ENCODE measurements at places on chromosomes 1 and 21.

DNA sequence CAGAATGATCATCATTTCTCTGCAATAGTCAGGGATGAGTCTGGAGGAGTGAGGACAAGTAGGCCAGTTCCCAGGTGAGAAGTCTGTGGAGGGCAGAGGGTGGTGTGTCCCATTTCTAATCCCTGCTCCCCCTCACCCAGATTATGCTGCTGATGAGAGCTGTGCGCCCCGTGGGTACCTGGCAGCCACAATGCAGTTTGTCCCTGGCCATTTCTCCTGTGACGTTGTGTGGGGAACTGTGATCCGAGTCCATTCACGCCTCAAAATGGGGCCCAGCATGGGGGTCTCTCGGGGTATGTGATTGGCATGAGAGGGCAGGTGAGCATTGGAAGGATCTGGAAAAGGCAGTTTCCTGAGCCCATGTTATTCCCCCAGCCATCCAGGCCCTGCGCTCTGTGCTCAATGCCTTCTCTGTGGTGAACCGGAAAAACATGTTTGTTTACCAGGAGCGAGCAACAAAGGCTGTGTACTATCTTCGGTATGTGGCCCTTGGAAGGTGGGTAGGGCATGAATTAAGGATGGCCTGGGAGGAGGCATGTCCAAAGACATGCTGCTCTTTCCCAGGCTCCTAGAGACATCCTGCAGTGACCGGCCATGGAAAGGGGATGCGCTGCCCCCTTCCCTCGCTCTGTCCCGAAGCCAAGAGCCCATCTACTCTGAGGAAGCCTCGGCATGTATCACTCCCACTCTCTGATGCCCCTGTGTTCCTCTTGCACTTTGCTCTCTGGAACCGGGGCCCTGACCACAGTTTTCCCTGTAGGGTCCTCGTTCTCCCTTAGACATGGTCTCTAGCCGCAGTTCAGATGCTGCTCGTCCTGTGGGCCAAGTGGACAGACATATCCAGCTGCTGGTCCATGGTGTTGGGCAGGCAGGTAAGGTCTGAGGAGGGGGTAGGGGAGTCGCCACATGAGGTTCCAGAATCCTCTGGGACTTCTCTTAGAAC, 16.4 kb downstream of the HYI start:
- DNase-seq = no peak
- H3K27ac ChIP-seq = no peak overlapping the region
- H3K36me3 ChIP-seq = peaks cover 78% of the 10 kb centered on the region
- H3K4me3 ChIP-seq = no peak overlapping the region

- no peak overlapping the region for H3K4me3 ChIP-seq
- no peaks in the 10 kb centered on the region for H3K36me3 ChIP-seq
- peaks cover 13% of the 10 kb centered on the region for H3K4me1 ChIP-seq
- H3K27ac ChIP-seq = no peak overlapping the region
- H3K27me3 ChIP-seq = peaks cover 6% of the 10 kb centered on the region
- no peak for DNase-seq
Observed at GRCh38 chr1:171256940-171257606, 8.8 kb downstream of the FMO1 start.

GRCh38 chr1:229370601-229371021, 27.8 kb upstream of the CCSAP start:
- H3K27ac ChIP-seq = no peak overlapping the region
- H3K4me1 ChIP-seq = no peaks in the 10 kb centered on the region
- no peaks in the 10 kb centered on the region for H3K36me3 ChIP-seq
- no peak overlapping the region for H3K4me3 ChIP-seq
- H3K27me3 ChIP-seq = no peaks in the 10 kb centered on the region

DNA sequence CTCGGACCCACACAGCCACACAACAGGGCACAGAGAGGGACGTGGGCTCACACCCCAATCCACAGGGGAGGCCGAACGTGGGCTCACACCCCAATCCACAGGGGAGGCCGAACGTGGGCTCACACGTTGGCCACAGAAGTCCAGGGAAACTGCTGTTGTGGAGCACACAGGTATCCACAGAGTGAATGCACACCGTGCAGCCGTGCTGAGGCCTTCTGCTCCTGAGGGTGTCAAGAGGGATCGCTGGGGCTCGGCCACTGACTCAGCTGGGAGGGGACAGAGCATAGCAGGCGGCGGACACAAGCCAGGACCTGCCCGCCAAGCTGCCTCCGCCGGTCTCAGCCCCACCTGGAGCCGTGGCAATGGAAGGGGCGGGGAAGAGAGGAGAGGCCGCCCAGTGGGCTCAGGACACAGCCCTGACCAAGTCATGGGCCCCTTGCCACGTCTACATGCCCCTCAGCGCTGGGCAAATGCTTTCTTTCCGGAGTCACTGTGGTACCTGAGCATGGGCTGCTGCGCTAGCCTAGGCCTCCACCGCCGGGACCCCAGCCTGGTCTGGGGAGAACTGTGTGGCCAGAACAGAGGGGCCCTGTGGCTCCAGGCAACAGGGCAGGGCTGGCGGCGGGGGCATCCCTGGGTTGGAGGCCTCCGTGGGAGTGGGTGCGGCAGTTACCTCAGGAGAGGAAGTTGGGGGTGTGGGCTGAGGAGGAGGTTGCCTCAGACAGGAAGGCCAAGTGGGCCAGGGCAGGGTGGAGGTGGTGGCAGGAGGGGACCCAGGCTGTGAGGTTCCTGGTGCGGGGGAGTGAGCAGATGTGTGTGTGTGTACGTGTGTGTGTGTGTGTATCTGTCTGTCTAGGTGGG, 1.2 kb downstream of the SYTL1 start:
- no peaks in the 10 kb centered on the region for H3K27me3 ChIP-seq
- peaks cover 37% of the 10 kb centered on the region for H3K4me1 ChIP-seq
- no peak for DNase-seq
- no peaks in the 10 kb centered on the region for H3K36me3 ChIP-seq

GRCh38 chr1:201662646-201663045, 123.7 kb downstream of the NAV1 start:
- H3K4me3 ChIP-seq = no peak overlapping the region
- H3K27ac ChIP-seq = no peak overlapping the region
- peaks cover 4% of the 10 kb centered on the region for H3K4me1 ChIP-seq
- no peaks in the 10 kb centered on the region for H3K36me3 ChIP-seq
- DNase-seq = no peak

DNA sequence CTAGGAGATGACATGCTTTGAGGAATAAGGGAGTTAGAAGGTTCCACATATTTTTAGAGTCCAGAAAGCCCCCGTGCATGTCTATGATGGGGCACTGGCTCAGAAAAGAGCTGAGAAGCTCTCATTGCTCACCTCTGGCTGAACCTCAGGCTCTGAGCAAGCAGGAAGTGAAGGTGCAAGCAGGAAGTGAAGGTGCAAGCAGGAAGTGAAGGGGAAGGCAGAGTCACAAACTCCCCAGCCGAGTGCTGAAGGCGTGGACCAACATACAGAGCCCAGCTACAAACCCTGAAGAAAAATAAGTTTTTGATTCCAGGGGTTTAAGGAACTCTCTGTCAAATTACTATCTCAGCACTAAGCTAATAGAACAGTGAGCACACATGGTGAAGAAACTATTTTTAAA, 7.0 kb downstream of the KRTAP10-8 start:
- H3K4me1 ChIP-seq = no peaks in the 10 kb centered on the region
- H3K27ac ChIP-seq = no peak overlapping the region
- no peaks in the 10 kb centered on the region for H3K36me3 ChIP-seq

GRCh38 chr1:9455487-9456234, 83.6 kb upstream of the SLC25A33 start:
- H3K27me3 ChIP-seq = peaks cover 39% of the 10 kb centered on the region
- no peaks in the 10 kb centered on the region for H3K4me1 ChIP-seq
- peaks cover 3% of the 10 kb centered on the region for H3K36me3 ChIP-seq
- DNase-seq = peak; percentile 67

- no peak overlapping the region for H3K27ac ChIP-seq
- no peak overlapping the region for H3K4me3 ChIP-seq
- peaks cover 2% of the 10 kb centered on the region for H3K4me1 ChIP-seq
- no peaks in the 10 kb centered on the region for H3K27me3 ChIP-seq
- no peaks in the 10 kb centered on the region for H3K36me3 ChIP-seq
- DNase-seq = peak; percentile 54
Observed at GRCh38 chr1:179586107-179586823, 5.4 kb upstream of the TDRD5 start.

DNA sequence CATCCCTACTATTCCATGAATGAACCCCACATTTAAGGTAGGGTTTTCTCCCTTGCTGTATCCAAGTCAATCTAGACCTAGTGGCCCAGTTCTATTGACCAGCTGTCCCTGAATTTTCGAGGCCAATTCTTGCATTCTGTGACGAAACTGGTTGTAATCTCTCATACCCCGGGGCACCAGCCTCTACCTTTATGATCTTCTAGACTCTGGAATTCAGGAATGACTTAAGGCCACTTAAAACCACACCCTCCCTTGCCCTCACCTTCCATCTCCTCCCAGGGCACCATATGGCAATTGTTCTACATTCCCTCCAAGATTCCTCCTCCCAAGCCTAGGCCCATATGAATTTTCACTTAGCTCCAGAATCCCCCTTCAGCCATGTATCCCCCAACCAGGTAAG, 48.9 kb downstream of the RHOU start:
- no peaks in the 10 kb centered on the region for H3K36me3 ChIP-seq
- H3K4me1 ChIP-seq = no peaks in the 10 kb centered on the region
- H3K4me3 ChIP-seq = no peak overlapping the region
- H3K27me3 ChIP-seq = no peaks in the 10 kb centered on the region
- DNase-seq = no peak
- no peak overlapping the region for H3K27ac ChIP-seq

GRCh38 chr1:43527111-43527878, 3.4 kb upstream of the PTPRF start:
- no peak overlapping the region for H3K27ac ChIP-seq
- H3K27me3 ChIP-seq = no peaks in the 10 kb centered on the region
- H3K4me1 ChIP-seq = peaks cover 6% of the 10 kb centered on the region
- H3K4me3 ChIP-seq = no peak overlapping the region

- H3K4me1 ChIP-seq = no peaks in the 10 kb centered on the region
- no peak overlapping the region for H3K4me3 ChIP-seq
- no peak overlapping the region for H3K27ac ChIP-seq
- H3K27me3 ChIP-seq = no peaks in the 10 kb centered on the region
Observed at GRCh38 chr1:17875882-17876280, 120.7 kb downstream of the ACTL8 start.

- no peaks in the 10 kb centered on the region for H3K4me1 ChIP-seq
- no peak for DNase-seq
- no peaks in the 10 kb centered on the region for H3K27me3 ChIP-seq
Observed at GRCh38 chr1:119097380-119097779, 43.1 kb downstream of the WARS2 start.

DNA sequence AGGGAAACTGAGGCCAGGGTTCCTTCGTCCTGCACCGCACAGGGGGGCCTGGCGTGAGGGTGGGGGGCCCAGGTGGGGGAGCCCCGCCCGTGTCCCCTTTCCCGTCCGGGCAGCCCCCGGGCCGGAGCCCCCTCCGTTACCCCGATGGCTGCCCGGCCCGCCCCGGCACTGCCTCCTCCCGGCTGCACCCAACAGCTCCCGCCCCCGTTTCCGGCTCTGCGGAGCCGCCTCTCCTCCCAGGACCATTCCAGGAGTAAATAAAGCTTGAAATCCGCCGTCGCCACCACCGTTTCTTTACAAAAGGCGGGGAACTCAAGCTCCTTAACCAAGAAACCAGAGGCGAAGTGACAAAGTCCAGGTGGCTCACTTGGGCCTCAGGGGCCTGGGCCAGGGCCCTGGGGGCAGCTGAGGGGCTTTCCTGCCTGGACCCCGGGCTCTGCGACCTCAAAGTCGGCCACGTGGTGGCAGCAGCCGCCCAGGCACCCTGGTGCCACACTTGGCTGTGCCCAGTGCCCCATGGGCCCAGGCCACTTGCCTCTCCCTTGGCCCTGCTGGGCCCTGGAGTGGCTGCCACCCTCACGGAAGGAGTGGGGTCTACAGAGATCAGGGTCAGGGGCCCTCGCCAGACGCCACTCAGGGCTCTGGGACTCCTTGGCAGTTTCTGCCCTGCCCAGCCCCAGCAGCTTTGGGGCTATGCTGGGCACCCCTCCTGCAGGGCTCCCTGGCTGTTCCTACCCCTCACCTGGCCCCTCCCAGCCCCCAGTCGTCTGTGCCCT, 514 bp upstream of the FAAP20 start:
- peak overlapping the region; percentile 67 for H3K27ac ChIP-seq
- no peaks in the 10 kb centered on the region for H3K27me3 ChIP-seq
- peaks cover 21% of the 10 kb centered on the region for H3K4me1 ChIP-seq
- H3K4me3 ChIP-seq = peak overlapping the region; percentile 78
- peak; percentile 78 for DNase-seq

- no peak overlapping the region for H3K27ac ChIP-seq
- no peaks in the 10 kb centered on the region for H3K36me3 ChIP-seq
- H3K4me1 ChIP-seq = peaks cover 2% of the 10 kb centered on the region
- H3K4me3 ChIP-seq = no peak overlapping the region
- H3K27me3 ChIP-seq = no peaks in the 10 kb centered on the region
- no peak for DNase-seq
Observed at GRCh38 chr1:12555411-12556367, 62.3 kb downstream of the DHRS3 start.

- no peak overlapping the region for H3K4me3 ChIP-seq
- no peaks in the 10 kb centered on the region for H3K36me3 ChIP-seq
- peaks cover 88% of the 10 kb centered on the region for H3K27me3 ChIP-seq
- H3K4me1 ChIP-seq = peaks cover 3% of the 10 kb centered on the region
- DNase-seq = no peak
Observed at GRCh38 chr1:209800984-209801834, 4.7 kb downstream of the IRF6 start.

DNA sequence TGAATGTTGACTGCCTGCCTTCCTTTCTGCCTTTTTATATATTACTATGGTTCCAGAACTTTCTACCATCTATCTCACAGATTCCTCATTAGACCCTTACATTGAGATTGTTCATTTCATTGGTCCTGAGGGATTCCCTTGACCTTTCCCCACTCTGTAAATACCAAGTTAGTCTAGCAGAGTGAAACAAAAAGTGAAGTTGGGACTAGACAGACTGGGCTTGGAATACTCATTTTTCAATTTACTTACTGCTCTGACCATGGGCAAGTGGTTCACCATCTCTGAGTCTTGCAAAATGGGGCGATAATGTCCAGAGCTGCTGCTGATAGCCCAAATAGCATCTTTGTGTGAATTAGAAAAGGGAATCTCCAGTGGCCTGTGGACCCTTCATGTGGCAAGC, 38.8 kb downstream of the XCL2 start:
- no peak overlapping the region for H3K4me3 ChIP-seq
- no peak for DNase-seq

GRCh38 chr1:62321446-62321845, 2.2 kb upstream of the KANK4 start:
- peaks cover 38% of the 10 kb centered on the region for H3K27me3 ChIP-seq
- H3K27ac ChIP-seq = no peak overlapping the region
- H3K36me3 ChIP-seq = peaks cover 2% of the 10 kb centered on the region
- H3K4me1 ChIP-seq = peaks cover 4% of the 10 kb centered on the region

DNA sequence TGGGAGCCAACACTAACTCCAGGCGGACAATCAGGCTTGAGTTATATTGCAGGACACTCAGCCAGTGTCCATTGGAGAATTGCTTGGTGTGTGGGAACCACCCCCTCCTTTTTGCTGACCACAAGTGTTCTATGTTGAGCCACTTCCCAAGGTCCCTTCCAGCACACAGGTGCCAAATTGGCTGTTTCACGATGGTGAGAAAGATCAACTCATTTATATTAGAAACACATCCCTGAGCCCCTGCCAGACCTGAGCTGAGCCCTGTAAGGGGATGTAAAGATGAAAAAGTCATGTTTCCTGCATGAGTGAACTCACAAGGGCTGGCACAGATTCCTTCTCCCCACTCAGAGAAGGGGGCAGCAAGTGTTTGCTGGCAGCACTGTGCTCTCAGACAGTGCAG, 96.5 kb downstream of the KCNN3 start:
- no peaks in the 10 kb centered on the region for H3K27me3 ChIP-seq
- no peak for DNase-seq
- no peak overlapping the region for H3K4me3 ChIP-seq
- peaks cover 7% of the 10 kb centered on the region for H3K4me1 ChIP-seq
- H3K36me3 ChIP-seq = peaks cover 2% of the 10 kb centered on the region

All from neuronal stem cell (in vitro differentiated cells).